ENCODE measurements at places on chromosomes 6 and 20.

- DNase-seq, result no peak
These were observed 138.3 kb upstream of the SGK1 start for GRCh38 chr6:134456226-134456625.

- DNase-seq, result no peak
These were observed 127.2 kb downstream of the CD109 start for GRCh38 chr6:73823046-73823735.

DNA sequence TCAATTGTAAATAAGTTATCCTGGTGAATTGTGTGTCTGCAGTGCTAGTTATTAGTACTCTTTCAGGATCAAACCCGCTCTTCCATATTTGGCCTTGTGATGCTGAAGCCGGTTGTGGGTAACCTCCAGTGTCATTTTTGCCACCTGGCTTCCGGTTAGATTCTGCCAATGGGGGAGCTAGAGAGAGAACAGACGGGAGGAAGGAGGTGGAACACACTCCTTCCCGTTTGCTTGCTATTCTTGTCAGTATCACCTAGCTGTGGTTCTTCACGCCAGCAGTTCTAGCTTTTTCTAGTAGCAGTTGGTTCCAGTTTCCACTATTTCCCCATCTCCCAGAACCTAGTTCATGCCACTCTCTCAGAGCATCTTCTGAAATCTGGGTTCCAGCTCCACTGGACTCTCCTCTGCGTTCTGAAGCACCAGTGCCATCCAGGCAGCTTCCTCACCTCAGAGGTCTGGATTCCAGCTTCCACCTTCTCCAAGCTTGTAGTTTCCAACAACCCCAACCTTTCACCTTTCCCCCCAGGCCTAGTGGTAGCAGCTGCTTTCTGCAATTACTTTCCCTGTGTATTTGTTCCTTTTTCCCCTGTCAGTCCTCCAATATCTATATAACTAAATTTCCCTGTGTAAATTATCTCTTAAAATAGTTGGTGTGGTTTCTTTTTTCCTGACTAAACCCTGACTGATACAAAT lies 46.9 kb upstream of the LOC128125822 start:
- no peak for DNase-seq

DNA sequence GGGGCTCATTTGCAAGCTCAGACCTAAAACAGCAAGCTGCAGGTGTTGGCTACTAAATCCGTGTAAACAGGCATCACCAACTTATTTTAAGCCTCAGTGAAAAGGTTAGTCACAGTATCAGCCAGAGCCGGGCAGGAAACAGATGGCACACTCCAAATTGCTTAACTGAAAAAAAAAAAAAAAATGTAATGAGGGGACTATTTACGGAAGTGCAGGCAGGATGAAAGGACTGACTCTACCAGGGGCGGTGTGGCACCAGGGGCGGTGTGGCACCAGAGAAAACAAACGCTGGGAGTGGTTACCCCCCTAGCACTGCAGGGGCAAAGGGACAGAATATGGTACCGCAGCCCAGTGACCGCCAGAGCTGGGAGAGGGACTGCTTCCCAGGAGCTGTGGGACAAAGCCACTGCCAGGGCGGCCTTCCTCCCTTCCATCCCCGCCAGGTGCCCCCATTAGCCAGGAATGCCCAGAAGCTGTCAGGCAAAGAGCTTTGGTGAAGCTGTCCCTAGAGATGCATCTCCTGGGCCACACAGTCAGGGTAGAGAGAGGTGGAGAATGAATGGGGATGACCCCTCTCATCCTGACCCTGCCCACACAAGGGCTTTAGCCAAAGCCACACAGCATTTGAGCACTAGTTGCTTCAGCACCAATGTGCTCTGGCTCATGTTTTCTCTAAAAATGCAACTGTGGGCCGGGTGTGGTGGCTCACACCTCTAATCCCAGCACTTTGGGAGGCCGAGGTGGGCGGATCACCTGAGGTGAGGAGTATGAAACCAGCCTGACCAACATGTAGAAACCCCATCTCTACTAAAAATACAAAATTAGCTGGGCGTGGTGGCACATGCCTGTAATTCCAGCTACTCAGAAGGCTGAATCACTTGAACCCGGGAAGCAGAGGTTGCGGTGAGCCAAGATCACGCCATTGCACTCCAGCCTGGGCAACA lies 39.6 kb upstream of the GFOD1 start:
- DNase-seq, result no peak
